ENCODE measurements at places on chromosomes 12 and 14. TPM values are rescaled to one million over a fixed set of nuclear protein-coding genes. Genes with fewer than 3 reads are reported as not detected.

DNA sequence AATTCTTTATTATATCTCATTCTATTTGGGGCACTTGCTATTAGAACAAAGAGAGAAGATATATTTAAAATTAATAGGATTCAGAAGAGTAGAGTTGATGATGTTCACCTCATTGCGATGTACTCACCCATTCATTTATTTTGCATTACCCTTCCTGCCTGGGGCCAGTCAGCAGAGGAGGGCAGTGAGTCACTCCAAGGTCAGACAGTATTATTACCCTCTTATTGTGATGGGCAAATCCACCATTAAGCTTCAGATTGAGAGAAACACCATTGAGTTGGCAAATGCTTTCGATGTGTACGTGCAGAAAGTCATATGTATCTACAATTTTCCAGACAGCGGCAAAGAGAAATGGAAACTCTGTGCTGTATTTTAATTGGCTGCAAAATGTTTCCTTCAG, 134.2 kb downstream of the BICD1 start:
- DNase-seq, result no peak

GRCh38 chr14:77880056-77880455, 80.1 kb downstream of the ADCK1 start:
- DNase-seq, result no peak

ACOT6 gene
- total RNA-seq, result not detected

GRCh38 chr12:9124383-9125031, 8.8 kb upstream of the A2M start:
- DNase-seq, result no peak

- DNase-seq, result no peak
Measured at GRCh38 chr14:68970038-68970612, 9.0 kb downstream of the ACTN1 start.

DNA sequence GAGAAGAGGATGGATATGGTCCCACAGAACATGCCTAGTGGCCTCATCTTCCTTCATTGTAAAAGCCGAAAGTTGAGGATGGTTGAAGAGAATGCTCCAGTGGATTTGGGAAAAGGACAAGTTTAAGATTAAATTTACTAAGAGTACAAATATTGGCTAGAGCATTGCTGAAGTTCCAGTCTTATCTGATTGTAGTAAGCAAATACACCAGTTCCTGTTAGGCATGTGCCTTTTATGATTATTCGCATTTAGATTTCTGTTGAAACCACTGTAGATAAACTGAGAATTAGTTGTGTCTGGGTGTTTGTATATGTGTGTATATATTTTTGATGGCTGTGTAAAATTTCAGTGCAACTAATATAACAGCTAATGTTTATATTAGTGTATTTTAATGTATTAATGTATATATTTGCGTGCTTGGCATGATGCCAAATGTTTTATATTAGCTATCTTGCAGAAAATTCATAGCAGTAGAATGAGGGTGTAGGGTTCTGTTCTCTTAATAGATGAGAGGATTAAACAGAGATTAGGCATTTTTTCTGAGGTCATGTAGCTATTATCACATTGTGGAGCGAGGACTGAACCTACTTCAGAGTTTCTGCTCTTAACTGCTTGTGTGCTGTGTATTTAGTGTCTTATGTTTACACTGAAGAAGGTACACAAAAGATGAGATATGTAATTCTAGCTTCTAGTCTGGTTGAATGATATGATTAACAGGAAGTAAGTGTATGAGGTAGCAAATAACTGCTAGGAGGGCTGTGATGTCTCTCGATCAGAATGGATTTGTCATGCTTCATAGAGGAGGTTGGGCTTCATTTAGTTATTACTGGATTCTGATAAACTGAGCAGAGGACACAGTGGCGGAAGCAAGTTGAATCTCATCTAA, 21.1 kb downstream of the FKBP3 start:
- DNase-seq, result no peak

P2RX2 gene
- total RNA-seq, result not detected

ZCCHC8 gene
- 30.5 TPM for total RNA-seq

APOLD1 gene
- total RNA-seq, result 3.9 TPM
